IMR-90 (cell line): ENCODE measurements at places on chromosomes 16 and 17.
A peak's percentile ranks its signal among the peaks of the same experiment; 100 is the strongest.

- H3K27me3 ChIP-seq = no peaks in the 10 kb centered on the region
- H3K4me1 ChIP-seq = peaks cover 8% of the 10 kb centered on the region; the same call in 1 of the 2 replicates
- H3K27ac ChIP-seq = no peak overlapping the region
- H3K4me3 ChIP-seq = no peak overlapping the region
Measured at GRCh38 chr16:66639091-66639885, 34.8 kb downstream of the CMTM3 start.

- no peaks in the 10 kb centered on the region for H3K27me3 ChIP-seq
- H3K4me3 ChIP-seq = no peak overlapping the region
- H3K36me3 ChIP-seq = peaks cover 17% of the 10 kb centered on the region
- H3K4me1 ChIP-seq = peaks cover 8% of the 10 kb centered on the region
- H3K27ac ChIP-seq = peak overlapping the region; percentile 49; the same call in 1 of the 2 replicates
Measured at GRCh38 chr17:7882629-7883028, 6.0 kb upstream of the CHD3 start.

GRCh38 chr17:1473170-1473569, 17.1 kb upstream of the CRK start:
- H3K27me3 ChIP-seq = no peaks in the 10 kb centered on the region
- peaks cover 82% of the 10 kb centered on the region for H3K36me3 ChIP-seq
- no peak overlapping the region for H3K27ac ChIP-seq
- DNase-seq = no peak

GRCh38 chr16:79400462-79401149, 199.9 kb downstream of the MAF start:
- no peak overlapping the region for H3K27ac ChIP-seq
- DNase-seq = no peak

DNA sequence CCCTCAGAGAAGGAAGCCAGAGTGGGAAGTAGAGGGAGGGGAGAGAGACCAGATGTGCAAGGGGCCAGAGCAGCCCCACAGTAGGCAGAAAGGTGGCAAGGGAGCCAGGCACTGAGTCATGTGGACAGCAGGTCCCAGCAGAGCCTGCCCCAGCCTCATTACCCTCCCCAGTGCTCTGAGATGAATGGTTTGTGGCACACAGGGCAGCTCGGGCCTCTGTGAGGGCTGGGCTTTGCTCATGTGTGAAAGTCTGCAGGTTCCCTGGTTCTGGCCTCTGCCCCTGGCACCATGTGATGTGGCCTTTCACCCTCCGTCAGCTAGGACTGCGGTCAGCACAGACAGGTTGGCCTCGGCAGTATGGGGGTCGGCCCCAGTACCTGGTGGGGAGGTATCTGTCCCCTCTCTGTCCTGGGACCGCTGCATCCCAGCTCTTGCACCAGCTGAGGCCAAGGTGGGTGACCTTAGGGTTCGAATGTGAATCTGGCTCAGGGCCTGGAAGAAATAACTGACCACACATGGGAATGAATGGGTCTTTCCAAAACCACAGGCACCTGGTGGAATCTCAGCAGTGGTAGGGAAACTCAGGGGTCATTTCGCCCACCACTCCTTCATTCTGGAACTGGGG, 8.9 kb downstream of the LRRC75A start:
- peaks cover 8% of the 10 kb centered on the region for H3K4me1 ChIP-seq
- no peaks in the 10 kb centered on the region for H3K36me3 ChIP-seq
- no peak overlapping the region for H3K4me3 ChIP-seq
- no peaks in the 10 kb centered on the region for H3K27me3 ChIP-seq
- DNase-seq = no peak

GRCh38 chr16:13883881-13884280, 36.1 kb upstream of the ERCC4 start:
- no peak overlapping the region for H3K4me3 ChIP-seq
- no peaks in the 10 kb centered on the region for H3K4me1 ChIP-seq
- no peak for DNase-seq
- H3K36me3 ChIP-seq = no peaks in the 10 kb centered on the region

GRCh38 chr16:66551788-66552285, 539 bp upstream of the CKLF start:
- peaks cover 2% of the 10 kb centered on the region; the same call in 1 of the 2 replicates for H3K36me3 ChIP-seq
- peak overlapping the region; percentile 60 for H3K4me3 ChIP-seq
- no peaks in the 10 kb centered on the region for H3K27me3 ChIP-seq
- H3K27ac ChIP-seq = peak overlapping the region; percentile 96
- peaks cover 7% of the 10 kb centered on the region for H3K4me1 ChIP-seq

- H3K36me3 ChIP-seq = no peaks in the 10 kb centered on the region
- H3K27me3 ChIP-seq = peaks cover 38% of the 10 kb centered on the region
- no peaks in the 10 kb centered on the region for H3K4me1 ChIP-seq
- H3K4me3 ChIP-seq = no peak overlapping the region
Measured at GRCh38 chr17:77770331-77771105, 188.0 kb upstream of the TNRC6C start.

- H3K27ac ChIP-seq = no peak overlapping the region
- DNase-seq = no peak
- no peaks in the 10 kb centered on the region for H3K27me3 ChIP-seq
- no peak overlapping the region for H3K4me3 ChIP-seq
Measured at GRCh38 chr16:3792472-3793012, 75.2 kb upstream of the TRAP1 start.

DNA sequence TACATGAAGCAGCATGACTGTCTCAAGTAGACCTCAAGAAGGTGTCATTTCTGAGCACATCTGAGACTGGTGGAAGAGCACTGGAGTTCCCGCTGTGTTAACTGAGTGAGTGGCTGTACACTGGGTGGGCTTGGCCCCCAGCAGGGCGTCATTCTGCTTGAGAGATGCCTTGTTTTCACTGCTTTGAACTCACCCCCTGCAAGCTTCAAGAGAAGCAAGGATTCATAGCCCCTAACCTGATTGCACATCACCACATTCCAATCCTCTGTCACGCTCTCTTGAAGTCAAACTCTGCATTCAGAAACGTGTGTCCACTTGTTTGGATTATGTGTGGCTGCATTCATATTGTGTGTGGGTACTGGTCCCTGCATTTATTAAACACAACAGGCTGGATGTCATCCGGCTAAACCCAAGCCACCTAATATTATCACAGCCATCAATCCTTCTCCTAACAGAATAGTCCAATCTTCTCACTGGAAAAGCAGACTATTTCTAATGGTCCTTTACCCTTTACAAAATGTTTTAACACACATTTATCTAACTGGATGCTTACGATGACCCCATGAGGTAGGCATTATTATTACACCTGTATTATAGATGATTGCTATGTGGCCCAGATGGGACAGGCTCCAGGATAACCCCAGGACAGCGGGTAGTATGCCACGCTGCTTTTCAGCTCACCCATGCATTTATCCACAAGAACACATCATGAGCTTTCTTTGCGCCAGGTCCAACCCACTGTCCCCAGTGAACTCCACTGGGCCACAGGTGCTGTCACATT, 76.3 kb downstream of the USP31 start:
- DNase-seq = peak; percentile 63
- H3K4me1 ChIP-seq = peaks cover 6% of the 10 kb centered on the region
- H3K36me3 ChIP-seq = peaks cover 12% of the 10 kb centered on the region
- H3K27ac ChIP-seq = no peak overlapping the region
